Left cardiac atrium (tissue), 4 donors: ENCODE measurements at places on chromosomes 4 and X.

DNA sequence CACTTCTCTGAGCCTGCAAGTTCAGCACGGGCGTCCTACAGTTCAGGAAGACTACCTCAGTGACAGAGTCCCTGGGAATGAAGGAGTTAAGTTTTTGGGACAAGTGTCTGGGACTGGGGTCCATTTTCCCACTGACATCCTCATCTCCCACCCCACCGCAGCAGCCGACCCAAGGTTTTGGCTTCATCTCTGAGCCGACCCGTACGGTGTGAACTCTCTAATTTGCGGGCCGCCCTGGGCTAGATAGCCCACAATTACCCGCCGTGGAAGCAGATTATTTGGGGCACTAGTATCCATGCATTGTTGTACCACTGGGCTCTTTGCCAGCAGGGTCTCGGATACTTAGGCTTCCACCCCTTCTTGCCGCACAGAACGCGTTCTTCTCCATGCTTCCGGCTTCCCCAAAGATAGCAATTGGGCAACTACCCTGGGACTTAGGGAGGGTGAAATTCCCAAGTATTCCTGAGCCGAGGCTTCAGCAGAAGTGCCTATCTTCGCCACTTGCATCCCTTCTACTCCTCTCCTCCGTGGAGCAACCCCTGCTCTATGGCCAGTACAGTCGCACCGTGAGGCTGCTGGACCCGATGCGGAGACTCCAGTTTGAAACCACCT lies 2.4 kb downstream of the IL1RAPL2 start:
- DNase-seq: no peak

DNA sequence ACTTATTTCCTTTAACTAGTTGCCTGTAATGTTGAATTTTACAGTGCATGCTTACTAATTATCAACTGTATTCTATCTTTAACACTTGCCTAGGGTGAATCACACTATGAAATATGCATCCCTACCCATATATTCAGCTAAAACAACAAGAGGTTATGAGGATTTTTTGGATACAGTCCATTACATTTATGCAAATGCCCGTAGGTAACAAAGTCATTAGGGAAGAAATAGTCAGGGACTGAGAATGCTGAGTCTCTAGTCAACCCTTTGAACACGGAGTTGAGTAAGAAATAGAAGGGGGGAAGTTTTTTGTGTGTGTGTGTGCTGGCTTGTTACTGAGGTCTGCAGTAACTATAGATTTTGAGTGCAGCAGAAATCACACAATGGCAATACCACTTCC lies 26.1 kb upstream of the CBLL2 start:
- no peak for DNase-seq

DNA sequence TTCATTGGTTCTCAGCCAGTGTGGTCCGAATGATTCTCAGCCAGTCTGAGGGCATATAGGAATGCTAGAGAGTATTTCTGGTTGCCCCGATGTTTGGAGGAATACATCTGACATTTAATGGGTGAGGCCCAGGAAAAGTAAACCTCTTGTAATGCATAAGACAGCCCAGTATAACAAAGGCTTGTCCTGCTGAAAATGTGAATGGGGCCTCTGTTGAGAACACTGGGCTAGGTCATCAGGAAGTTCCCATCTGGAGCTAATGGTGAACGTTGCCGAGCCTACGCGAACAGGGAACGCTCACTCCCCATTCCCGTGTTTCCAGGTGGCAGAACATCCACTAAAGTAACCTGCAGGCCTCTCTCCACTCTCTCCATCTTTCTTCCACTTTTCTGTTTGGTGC lies 132.0 kb upstream of the CLNK start:
- no peak for DNase-seq

GRCh38 chrX:72262077-72262476 lies 15.0 kb downstream of the RPS4X start:
- no peak for DNase-seq

GRCh38 chrX:152733261-152733975 lies at the start of the genes CSAG1 and MAGEA12:
Gene CSAG1 (minus strand): TSS chrX:152733721. CDS start chrX:152732460, 1,261 bp downstream.
Gene MAGEA12 (plus strand): TSS chrX:152733757. CDS start chrX:152736162, 2,405 bp downstream.
- DNase-seq: no peak

DNA sequence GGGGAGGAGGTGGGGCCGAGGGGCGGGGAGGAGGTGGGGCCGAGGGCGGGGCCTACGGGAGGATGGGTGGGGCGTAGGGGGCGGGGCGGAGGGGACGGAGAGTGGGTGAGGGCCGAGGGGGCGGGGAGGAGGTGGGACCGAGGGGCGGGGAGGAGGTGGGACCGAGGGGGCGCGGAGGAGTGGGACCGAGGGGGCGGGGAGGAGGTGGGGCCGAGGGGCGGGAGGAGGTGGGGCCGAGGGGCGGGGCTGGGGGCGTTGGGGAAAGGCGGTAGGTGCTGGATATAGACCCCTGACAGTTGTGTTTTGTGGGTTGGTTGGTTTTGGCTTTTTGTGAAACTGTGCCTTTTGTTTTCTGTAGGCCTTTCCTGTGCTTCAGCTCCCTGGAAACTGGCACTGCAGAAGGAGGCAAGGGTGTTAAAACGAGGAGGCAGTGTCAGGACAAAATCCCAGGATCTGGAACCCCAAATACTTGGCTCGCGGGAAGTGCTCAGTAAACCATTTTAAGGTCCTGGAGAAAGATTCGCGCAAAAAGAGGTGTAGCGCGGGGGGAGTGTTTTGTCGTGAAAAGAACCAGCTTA lies 580 bp upstream of the MMGT1 start:
- DNase-seq: peak; percentile 81

- no peak for DNase-seq
These were observed 141.7 kb downstream of the BRWD3 start for GRCh38 chrX:80667967-80668366.

GRCh38 chrX:10548688-10549087 lies 71.7 kb downstream of the MID1 start:
- DNase-seq: no peak

- no peak for DNase-seq
These were observed 215.6 kb upstream of the GYPA start for GRCh38 chr4:144355811-144356757.

- no peak for DNase-seq
These were observed 762.4 kb upstream of the FRG1 start for GRCh38 chr4:189178125-189178746.

DNA sequence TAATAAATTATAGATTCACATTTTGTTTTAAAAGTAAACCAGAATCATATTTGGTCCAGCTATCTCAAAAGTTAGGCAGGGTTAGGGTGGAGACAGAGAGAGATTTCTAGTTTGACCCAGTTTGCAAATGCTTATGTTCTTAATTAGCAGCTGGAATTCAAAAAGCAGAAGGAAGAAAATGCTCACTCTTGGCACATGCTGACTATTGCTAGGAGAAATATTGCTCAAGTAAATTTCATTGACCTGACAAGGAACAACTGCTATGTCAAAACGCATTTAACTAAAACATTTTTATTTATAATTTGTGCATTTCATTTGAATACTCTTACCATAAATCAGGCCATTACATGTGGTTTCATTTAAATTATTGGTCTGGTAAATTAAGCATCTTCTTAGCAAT lies 131.8 kb downstream of the GLRA3 start:
- no peak for DNase-seq

DNA sequence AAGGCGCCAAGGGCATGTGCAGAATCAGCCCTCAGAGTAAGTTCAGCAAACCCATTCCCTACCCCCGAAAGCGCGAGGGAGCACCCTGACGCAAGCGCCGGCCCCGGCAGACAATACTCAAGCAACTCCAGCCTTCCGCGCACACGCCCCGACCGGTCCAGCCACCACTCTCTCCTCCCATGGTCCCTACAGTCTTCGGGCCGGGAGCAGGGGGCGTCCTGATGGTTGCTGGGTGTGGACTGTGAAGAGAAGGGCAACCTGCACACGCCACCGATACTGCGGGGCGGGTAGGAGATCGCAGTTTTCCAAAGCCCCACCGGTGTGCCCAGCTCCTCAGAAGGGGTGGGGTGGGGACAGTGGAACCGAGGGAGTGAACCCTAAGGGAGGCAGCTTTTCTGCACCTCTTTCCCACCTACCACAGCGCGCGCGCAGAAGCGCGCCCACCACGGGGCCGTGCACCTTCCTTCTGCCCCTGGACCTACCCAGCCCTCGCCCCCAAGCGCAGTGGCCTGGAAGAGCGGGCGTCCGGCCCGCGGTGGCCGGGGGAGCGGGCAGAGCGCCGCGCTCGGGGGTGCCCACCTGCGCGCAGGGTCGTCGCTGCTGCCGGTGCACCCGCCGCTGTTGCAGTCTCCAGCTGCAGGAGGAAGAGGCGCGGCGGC lies 650.2 kb upstream of the DIPK2B start:
- peak; percentile 25 for DNase-seq

DNA sequence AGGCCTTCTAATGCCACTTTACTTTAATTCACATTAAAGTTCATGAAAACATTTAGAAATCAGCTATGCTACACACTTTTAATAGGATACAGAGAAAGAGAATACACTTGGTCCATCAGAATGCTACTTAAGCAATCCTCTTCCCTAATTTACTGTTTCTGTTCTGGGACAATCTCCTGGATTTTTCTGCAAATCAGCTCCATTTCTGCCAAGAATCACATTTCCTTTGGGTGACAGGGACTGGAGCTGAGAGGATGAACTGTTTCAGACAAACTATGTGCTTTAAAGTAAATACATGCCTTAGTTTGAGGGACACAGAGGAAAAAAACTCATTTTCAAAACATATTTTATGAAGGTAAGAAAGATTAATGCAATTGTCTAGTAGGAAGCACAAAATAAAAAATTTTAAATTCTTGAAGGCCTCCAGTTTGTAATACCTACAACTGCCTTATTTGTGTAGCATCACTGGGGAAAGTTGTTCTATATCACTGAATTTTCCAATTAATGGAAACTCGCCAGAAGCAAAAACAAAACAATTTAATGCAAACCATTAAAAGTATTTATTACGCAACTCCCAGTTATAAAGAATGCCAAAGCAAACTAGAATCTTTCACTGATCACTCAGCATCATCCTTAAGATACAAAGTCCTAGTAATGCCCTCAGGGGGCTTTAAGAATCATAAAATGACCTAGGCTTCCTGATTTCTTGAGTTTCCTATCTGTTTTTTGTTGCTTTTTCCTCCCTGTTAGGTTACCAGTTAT lies 36.3 kb downstream of the BCLAF3 start:
- no peak for DNase-seq
